Spinal cord (tissue), 10 donors: ENCODE measurements at places on chromosomes 6 and 20. TPM values are rescaled to one million over a fixed set of nuclear protein-coding genes. Genes with fewer than 3 reads are reported as not detected.
A peak's percentile ranks its signal among the peaks of the same experiment; 100 is the strongest.

DNA sequence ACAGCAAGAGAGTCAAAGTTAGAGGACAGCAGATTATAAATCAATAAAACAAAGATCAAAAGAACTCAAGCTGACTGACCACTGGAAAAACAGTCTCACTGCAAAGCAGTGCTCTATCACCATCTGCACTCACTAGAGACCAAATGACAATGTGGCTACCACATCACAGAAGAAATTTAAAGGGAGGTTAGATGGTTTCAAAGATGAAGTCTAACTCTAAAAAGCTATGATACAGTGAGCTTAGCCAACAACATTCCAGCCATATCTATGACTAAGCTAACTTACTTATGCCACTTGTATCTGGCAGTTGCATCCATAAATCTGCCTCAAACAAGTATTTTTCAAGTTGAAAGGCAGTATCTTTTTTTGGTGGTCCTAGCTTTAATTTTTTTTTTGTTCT, 68.6 kb downstream of the ARHGAP18 start:
- no peak overlapping the region for H3K4me3 ChIP-seq
- no peak for DNase-seq
- H3K36me3 ChIP-seq, result no peaks in the 10 kb centered on the region
- H3K27me3 ChIP-seq, result no peaks in the 10 kb centered on the region
- H3K27ac ChIP-seq, result no peak overlapping the region
- no peaks in the 10 kb centered on the region for H3K4me1 ChIP-seq

- no peak overlapping the region for H3K27ac ChIP-seq
- peaks cover 2% of the 10 kb centered on the region for H3K27me3 ChIP-seq
- no peaks in the 10 kb centered on the region for H3K36me3 ChIP-seq
- H3K4me1 ChIP-seq, result no peaks in the 10 kb centered on the region
- no peak overlapping the region for H3K4me3 ChIP-seq
These were observed 6.1 kb upstream of the RNF8 start for GRCh38 chr6:37347670-37348111.

DNA sequence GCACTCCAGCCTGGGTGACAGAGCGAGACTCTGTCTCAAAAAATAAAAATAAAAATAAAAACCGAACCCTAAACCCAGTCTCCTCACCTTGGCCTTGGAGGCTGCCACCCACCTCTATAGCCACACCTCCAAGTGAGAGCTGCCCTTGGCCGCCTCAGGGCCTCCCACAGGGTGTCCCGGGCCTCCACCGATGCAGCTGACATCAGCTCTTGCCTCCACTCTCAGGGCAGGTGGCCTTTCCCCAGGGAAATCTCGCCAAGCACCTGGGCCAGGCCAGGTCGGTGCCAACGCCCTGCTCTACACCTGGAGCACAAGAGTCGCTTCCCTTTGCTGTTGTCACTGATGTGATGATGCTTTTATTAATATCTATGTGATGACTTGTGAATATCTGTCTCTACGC, 8.9 kb upstream of the MYL9 start:
- H3K4me3 ChIP-seq, result no peak overlapping the region
- no peak overlapping the region for H3K27ac ChIP-seq
- no peak for DNase-seq
- no peaks in the 10 kb centered on the region for H3K27me3 ChIP-seq
- no peaks in the 10 kb centered on the region for H3K4me1 ChIP-seq

DNA sequence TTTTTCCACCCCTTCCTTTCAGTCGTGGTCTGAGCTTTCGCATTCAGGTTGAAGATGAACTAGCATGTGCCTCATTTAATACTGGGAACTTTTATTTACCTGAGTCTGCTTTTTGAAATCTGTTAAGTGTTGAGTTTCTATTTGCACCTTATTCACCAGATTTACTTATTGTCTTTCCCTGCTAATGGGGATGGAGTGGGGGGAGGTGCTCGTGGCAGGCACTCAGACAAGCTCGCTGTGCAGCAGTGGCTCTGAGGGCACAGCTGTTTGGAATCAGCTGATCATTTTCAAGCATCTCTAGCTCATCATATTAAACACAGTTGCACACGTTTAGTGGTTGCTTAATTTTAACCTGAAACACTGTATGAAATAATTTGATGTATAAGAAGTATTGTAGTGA, 35.6 kb downstream of the UTRN start:
- H3K4me3 ChIP-seq, result no peak overlapping the region
- H3K27me3 ChIP-seq, result no peaks in the 10 kb centered on the region
- peaks cover 4% of the 10 kb centered on the region for H3K4me1 ChIP-seq
- H3K36me3 ChIP-seq, result no peaks in the 10 kb centered on the region
- DNase-seq, result no peak

The ASCC3 gene
- polyA plus RNA-seq, result 23.2 TPM

The LTB gene
- 0.50 TPM for polyA plus RNA-seq

GRCh38 chr6:22079783-22080182, 217.1 kb downstream of the PRL start:
- DNase-seq, result no peak
- H3K27me3 ChIP-seq, result no peaks in the 10 kb centered on the region
- H3K36me3 ChIP-seq, result no peaks in the 10 kb centered on the region
- no peak overlapping the region for H3K27ac ChIP-seq

- no peak overlapping the region for H3K4me3 ChIP-seq
- H3K36me3 ChIP-seq, result no peaks in the 10 kb centered on the region
These were observed 211.4 kb downstream of the FUT9 start for GRCh38 chr6:96227135-96227534.

The MROH8 gene
- 11.1 TPM for polyA plus RNA-seq

GRCh38 chr6:161418463-161418945, 144.6 kb upstream of the AGPAT4 start:
- H3K27ac ChIP-seq, result no peak overlapping the region
- peaks cover 34% of the 10 kb centered on the region for H3K4me1 ChIP-seq
- no peaks in the 10 kb centered on the region for H3K27me3 ChIP-seq

DNA sequence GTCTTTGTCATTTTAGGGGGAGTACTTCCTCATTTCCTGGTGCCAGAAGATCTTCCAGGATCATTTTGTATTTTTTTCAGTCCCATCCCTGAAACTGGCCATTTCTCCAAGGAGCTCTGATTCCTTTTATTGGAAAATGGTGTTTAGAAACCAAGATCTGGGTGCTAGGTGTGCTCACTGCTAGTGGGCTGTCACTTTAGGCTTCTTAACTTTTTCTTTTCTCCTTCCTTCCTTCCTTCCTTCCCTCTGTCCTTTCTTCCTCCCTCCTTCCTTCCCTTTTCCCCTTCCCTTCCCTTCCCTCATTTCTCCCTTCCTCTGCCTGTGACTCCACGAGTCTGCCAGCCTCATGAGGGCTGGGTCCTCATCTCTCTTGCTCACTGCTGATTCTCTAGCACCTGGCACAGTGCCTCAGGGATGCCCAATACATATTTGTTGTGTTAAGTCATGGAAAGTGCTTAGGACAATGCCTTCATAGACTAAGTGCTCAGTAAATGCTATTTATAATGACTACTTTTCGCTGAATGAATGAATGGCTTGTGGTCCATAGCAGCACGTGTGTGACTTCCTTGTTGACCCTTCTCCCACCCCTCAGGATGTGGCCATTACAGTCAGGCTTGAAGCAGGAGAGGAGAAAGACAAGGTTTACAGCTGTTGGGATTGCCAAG, 36.9 kb downstream of the APCDD1L start:
- H3K27me3 ChIP-seq, result no peaks in the 10 kb centered on the region
- no peak for DNase-seq
- no peak overlapping the region for H3K27ac ChIP-seq
- no peaks in the 10 kb centered on the region for H3K36me3 ChIP-seq
- peaks cover 6% of the 10 kb centered on the region for H3K4me1 ChIP-seq

The MYO6 gene
- 30.9 TPM for polyA plus RNA-seq

GRCh38 chr6:13282393-13283069, 45.8 kb downstream of the TBC1D7 start:
- H3K36me3 ChIP-seq, result peaks cover 27% of the 10 kb centered on the region
- no peak for DNase-seq
- no peak overlapping the region for H3K27ac ChIP-seq
- no peak overlapping the region for H3K4me3 ChIP-seq

The BMP2 gene
- polyA plus RNA-seq, result 6.9 TPM

- no peaks in the 10 kb centered on the region for H3K36me3 ChIP-seq
- H3K27ac ChIP-seq, result no peak overlapping the region
- H3K4me3 ChIP-seq, result no peak overlapping the region
These were observed 32.7 kb upstream of the MAP7 start for GRCh38 chr6:136582711-136583471.

- H3K27ac ChIP-seq, result peak overlapping the region; percentile 74
- H3K27me3 ChIP-seq, result no peaks in the 10 kb centered on the region
- H3K4me3 ChIP-seq, result no peak overlapping the region
- peaks cover 7% of the 10 kb centered on the region for H3K36me3 ChIP-seq
These were observed 100.0 kb downstream of the ARMC2 start for GRCh38 chr6:108948181-108948661.
